ENCODE measurements at places on chromosomes 16 and 17.

GRCh38 chr17:72764632-72765041, 327.9 kb downstream of the SLC39A11 start:
- DNase-seq = no peak

DNA sequence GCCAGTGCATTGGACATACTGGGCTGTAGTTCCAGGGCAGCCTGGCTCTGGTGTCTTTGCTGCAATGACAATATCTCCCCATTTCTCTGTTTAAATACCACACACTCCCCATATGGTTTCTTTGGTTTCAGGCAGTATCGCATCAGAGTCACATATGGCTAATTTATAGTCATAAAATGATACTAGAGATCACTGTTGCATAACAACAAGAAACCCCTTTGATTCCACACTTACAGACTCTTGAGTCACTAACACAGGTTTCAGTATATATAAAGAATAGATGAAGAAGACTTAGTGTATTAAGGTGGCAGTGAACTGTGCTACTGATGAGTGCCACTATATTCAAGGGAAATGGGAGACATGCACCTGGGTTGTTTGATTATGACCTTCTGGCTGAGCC, 281.6 kb downstream of the WWOX start:
- no peak for DNase-seq

DNA sequence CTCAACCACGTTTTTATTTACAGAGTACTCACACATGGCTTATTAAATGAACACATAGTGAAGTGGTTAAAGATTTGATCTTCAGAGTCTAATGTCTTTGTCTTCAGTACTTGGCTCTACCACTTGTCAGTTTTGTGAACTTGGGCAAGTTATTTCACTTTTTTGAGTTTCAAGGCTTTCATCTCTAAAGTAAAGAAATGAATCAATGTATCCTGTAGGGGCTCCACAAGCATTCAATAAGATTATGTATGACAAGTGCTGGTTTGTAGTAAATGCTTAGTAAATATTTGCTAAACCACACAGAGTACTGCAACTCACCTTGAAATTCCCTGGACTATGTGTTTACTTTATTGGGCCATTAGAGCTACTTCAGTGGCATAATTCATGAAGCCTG, 446.0 kb upstream of the GOT2 start:
- no peak for DNase-seq

DNA sequence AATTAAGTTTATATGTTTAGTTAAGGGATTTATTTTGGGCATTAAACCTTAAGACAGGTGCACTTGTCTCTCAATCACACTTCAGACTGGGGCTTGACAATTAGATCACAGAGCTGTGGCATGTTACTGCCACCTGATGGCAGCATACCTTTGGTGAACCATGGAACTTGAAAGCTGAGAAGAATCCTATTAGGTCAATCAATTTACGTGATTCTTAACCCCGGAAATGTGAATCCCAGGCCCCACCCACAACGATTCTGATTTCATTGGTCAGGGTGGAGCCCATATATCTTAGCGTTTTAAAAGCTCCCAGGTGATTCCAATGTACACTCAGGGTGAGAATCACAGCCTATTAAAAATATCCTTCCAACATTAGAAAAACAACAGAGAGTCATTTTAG, 91.0 kb downstream of the GSG1L start:
- no peak for DNase-seq

DNA sequence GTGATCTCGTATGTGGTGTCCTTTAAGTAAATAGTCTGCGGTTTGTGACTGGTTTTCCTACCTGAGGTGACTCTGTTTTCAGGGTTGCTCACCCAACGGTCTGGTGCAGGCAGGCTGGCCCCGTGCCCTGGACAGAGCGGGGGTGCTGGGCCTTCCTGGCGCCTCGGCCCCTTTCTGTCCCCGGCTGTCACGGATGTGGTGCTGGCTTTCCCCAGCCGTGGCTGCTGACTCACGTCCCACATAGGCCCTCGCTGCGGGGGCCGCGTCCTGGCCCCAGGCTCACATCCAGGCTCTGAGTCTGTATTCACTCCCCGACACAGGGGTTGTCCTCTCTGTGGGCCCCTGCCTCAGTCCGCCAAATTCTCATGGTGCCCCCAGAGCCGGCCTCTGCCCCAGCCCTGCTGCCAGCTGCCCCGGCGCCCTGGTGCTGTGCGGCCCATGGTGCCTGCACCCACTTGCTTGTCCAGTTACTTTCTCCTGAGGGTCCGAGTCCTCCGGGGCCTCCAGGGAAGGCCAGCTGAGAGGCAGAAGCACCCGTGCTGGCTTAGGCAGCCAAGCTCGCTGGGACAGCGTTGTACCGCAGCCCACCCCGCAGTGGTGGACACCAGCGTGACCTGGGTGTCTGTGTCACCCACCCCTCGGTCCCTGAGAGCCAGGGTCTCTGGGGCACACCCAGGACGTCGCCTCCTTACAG, 5.9 kb downstream of the CHMP6 start:
- DNase-seq = no peak

GRCh38 chr16:62363501-62363900, 327.3 kb upstream of the CDH8 start:
- no peak for DNase-seq

- DNase-seq = no peak
Observed at GRCh38 chr16:81945665-81946064, 65.6 kb downstream of the SDR42E1 start.

Data from cortex of kidney (tissue), 1 donor.